ENCODE measurements at places on chromosomes 7 and 10.

GRCh38 chr7:135270577-135271254 is 37.1 kb downstream of the STRA8 start:
- no peaks in the 10 kb centered on the region for H3K4me1 ChIP-seq
- no peaks in the 10 kb centered on the region for H3K27me3 ChIP-seq
- H3K27ac ChIP-seq, result no peak overlapping the region

DNA sequence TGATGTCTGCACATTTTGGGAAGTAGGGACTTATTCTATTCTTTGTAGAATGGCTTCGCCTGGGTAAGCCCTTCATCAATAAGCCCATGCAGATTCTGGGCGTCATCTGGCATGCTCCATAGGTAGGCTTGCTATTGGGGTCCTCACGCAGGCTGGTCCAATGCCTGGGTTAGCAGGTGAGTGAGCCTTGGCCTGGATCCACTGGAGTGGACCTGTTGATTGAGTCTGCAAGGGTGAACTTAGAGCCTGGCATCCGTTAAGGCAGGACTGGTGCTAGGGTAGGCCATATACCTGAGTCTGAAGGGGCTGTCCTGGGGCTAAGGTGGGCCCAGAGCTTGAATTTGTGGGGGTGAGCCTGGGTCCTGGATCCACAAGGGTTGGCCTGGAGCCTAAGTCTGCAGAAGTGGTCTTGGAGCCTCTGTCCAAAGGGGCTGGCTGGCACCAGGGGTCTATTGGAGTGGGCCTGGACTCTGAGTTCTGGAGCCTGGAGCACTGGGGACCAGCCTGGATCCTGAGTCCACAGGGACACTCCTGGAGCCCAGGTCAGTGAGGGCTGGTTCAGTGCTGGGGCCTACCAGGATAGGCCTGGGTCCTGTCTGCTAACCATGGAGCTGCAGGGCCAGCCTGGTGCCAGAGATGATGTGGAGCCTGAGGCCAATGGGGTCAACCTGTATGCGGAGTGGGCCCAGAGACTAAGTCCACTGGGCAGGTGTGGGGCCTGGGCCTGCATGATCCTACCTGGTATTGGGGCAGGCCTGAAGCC is 297.7 kb downstream of the PTPRN2 start:
- no peak for DNase-seq
- H3K27ac ChIP-seq, result no peak overlapping the region
- no peaks in the 10 kb centered on the region for H3K27me3 ChIP-seq
- H3K4me1 ChIP-seq, result no peaks in the 10 kb centered on the region

- no peak for DNase-seq
- H3K4me3 ChIP-seq, result no peak within 1 kb of the TSS
- no peaks in the 10 kb centered on the region for H3K4me1 ChIP-seq
Measured at GRCh38 chr7:28958235-28958979, at the start of gene TRIL. Gene TRIL, minus strand, starts transcription at chr7:28958330. Its CDS starts 284 bp downstream, at chr7:28958046.

DNA sequence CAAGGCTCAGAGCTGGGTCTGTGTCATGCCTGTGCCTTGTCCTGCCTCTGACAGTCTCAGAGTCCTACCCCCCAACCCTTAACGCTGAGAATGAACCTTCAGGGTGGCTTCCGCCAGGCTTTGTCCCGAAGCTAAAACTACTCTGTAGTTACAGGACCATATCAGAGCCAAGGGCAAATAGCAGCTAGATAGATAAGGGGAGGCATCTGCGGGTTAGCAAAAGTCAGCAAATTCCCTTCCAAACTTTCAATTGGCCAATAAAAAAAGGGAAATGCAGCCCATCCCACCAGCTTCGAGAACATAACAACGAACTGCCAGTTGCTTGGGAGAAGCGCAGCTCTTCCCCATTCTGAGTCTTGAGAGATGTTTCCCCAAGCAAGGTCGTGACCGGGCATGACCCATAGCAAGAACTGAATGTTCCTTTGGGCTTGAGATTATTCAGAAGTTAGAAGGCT is 17.7 kb downstream of the CCL24 start:
- H3K4me3 ChIP-seq, result no peak overlapping the region
- H3K36me3 ChIP-seq, result no peaks in the 10 kb centered on the region
- no peak for DNase-seq
- H3K4me1 ChIP-seq, result no peaks in the 10 kb centered on the region
- no peaks in the 10 kb centered on the region for H3K27me3 ChIP-seq

- no peaks in the 10 kb centered on the region for H3K4me1 ChIP-seq
- peak; percentile 44 for DNase-seq
- H3K27me3 ChIP-seq, result no peaks in the 10 kb centered on the region
- H3K4me3 ChIP-seq, result no peak overlapping the region
Measured at GRCh38 chr10:123043409-123043925, 34.7 kb downstream of the ACADSB start.

DNA sequence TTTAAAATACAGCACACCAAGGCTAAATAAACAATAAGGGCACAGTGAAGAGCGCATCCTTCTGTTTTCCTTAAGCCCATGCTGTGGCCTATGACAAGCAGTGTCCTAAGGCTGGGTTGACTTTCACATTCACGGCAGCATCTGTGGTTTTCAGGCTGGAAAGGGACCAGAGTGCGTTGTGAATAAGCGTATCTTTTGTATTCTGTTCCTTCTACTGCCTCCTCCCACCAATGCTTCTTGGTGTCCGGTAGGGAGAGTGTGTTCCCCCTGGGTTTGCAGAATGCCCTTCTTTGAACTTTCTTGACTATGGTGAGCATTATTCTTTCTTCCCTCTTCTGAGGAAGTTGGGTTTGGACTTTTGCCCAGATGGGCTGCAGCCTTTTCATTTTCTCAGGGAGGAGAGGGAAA is 73.6 kb downstream of the ABCA13 start:
- H3K4me1 ChIP-seq, result no peaks in the 10 kb centered on the region
- no peak overlapping the region for H3K27ac ChIP-seq
- H3K4me3 ChIP-seq, result no peak overlapping the region
- DNase-seq, result no peak
- H3K27me3 ChIP-seq, result no peaks in the 10 kb centered on the region

DNA sequence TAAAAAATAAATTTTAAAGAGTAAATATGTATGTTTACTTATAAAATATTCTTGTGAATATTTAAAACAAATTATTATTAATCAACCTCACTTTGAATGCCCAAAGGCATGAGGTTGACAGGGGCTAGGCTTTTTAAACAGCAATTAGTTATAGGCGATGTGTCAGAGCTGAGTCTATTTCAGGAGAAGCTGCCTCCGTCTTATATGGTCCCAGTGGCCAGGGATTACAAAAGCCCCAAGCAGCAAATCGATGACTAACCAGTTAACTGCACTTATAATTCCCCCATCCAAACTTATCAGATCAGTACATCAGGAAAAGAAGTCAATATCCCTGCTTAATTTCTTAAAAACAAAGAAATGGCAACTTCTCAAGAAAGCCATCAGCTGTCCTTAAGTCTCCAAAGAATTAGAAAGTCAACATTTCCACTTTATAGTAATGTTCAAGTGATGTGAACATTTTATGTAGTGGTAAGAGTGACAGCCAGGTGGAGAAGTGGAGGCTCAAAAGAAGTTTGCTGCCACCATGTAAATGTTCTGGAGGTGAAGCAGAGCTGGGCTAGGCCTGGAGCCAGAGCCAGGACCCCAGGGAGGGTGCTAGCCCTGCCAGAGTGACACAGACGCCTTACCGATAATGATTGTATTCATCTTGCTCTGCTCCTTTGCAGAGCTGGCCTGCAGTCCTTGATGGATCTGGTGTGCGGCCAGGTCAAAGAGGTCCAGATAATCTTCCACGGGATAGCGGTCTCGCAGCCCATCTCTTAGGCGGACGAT is 51.5 kb downstream of the CHST15 start:
- no peak for DNase-seq
- H3K4me3 ChIP-seq, result no peak overlapping the region
- no peaks in the 10 kb centered on the region for H3K36me3 ChIP-seq
- H3K4me1 ChIP-seq, result no peaks in the 10 kb centered on the region
- no peak overlapping the region for H3K27ac ChIP-seq
